ENCODE measurements at places on chromosomes 12 and 14.

- DNase-seq, result no peak
Measured at GRCh38 chr14:34930591-34931091, 52.2 kb upstream of the SRP54 start.

DNA sequence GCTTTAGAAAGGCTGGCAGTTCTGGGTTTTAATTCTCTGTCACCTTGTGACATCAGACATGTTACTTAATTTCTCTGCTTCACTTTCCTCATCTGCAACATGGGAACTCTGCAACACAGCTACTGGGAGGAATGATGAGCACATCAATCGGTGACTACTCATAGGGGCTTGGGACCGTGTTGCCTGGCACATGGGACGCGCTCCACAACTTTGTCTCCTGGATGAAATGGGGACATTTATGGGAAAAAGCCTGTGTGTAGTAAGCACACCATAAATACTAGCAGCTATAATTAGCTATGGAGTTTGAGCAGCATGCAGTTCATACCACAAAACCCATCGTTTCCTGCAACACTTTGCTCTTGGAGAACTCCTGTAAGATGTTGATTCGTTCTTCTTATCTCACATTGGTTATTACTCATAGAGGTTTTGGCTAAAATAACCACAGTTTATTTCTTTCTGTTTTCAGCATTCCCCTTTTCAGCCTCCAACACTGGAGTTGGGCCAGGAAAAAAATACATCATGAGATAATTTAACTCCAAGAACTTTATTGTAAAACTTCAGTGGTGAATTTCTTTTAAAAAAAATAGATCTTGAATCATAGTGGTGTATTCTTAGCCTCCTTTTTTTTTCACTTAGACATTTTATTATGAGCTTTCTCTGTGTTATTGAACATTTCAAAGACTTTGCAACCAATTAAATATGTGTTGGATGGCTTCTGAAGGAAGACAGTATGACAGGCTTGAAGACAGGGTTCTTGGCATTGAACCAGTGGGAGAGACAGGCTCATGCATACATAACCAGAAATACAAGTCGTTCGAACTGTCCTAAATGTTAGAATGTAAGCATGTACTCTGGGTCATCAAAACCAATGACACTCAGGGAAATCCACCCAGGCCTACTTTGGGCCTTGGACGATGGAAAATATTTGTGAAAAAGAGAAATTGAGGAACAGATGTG, 72.7 kb downstream of the RIN3 start:
- DNase-seq, result no peak

DNA sequence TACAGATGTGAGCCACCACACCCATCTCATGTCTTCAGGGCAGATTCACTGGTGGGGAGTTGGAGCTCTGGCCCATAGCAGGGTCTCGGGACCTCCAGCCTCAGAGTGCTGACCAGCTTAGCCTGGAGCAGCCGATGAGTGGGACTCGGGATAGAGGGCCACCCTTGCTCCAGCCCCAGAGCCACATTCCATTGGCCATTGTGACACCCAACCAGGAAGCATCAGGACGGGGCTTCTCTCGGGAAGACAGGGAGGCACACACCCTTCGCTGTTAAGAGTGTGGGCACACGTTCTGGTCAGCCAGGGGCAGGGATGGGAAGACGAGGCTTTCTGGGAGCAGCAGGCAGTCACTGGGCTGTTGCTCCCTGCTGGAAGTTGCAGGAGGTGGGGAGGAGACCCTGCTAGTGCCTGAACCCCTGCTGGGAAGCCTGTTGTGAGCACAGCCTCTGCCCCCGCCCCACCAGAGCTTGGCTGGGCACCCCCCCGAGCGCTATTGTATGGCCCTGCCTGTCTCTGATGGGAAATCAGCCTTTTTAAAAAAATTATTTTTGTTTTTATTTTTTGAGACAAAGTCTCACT, 1.6 kb downstream of the ADGRD1 start:
- DNase-seq, result no peak

DNA sequence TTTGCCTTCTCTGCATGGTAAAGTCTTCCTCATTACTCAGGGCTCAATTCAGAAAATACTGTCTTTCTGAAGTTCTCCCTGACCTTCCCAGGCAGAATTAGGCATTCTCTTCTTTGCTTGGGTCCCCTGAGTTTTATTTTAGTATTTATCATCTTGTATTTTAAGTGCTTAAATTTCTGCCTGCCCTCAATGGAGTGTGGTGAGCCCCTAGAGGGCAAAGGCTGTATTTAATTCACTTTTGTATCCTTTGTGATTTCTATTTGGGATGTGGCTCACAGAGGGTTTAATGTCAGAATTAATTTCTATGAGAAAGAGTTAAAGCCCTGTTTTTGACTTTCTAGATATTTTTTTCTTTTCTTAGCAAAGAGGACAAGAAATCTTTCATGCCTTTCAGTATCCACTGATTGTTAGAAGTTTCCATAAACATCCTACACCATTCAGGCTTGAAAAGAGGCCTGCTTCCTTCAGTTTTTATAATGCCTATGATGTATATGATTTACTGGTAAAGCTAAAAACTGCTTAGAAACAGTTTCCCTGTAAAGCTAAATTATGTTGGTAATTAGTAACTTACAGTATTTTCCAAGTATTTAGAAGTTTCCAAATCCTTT, 55.6 kb upstream of the PTPRB start:
- no peak for DNase-seq

DNA sequence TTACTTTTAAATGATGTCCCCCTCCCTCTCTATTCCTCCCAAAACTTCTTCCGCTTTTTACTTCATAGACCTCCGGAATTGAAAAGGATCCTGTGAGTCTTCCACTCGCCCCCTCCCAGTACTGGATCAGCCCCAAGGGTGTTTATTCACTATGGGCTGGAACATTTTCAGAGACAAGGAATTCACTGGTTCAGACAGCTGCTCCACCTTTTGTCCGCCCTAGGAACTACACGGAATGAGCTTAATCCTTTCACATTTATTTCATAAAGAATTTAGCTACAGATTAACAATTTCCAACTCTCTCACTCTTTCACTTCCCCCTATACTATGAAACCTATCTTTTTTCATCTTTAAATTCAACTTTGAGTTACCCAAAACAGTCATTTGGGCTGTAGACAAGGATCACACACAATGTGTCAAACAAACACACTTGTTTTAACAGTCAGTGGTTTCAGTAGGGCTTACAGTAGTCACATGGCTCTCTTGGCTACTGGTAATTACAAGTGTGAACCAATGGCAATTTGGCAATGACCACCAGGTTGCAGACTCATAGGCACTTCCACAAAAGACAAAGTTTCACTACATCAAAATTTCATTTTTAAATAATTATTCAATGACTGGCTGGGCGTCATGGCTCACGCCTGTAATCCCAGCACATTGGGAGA, 20.6 kb downstream of the CNIH1 start:
- no peak for DNase-seq

DNA sequence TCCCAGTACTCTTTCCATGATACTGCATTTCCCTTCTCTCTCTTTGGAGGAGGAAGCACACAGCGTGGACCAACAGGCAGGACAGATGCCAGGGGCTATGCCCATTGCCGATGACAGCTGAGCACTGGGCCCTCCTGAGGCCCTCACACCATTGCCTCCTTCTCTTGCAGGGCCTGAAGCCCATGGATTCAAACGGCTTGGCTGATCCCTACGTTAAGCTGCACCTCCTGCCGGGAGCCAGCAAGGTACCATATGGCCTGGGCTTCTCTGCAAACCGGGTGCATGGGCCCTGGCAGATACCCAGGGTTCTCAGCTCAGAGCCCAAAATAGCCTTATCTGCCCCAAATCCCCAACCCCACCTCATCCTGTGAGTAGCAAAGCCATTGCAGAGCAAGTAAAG, 25.2 kb upstream of the OAS1 start:
- no peak for DNase-seq

DNA sequence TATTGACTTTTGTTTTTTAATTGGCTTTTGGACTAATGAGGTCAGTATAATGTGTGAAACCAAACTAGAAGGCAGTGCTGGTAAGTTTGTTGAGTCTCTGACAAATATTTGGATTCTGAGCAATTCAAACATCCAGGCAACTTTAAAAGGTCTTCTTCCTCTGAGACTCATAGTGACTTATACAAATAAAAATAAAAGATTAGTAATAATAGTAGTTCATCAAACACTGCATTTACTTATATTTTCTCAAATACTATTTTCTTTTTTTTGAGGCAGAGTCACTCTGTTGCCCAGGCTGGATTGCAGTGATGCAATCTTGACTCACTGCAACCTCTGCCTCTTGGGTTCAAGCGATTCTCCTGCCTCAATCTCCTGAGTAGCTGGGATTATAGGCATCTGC, 337.9 kb downstream of the DAD1 start:
- no peak for DNase-seq

- DNase-seq, result no peak
Measured at GRCh38 chr14:31206536-31207286, 882 bp downstream of the HECTD1 start.

DNA sequence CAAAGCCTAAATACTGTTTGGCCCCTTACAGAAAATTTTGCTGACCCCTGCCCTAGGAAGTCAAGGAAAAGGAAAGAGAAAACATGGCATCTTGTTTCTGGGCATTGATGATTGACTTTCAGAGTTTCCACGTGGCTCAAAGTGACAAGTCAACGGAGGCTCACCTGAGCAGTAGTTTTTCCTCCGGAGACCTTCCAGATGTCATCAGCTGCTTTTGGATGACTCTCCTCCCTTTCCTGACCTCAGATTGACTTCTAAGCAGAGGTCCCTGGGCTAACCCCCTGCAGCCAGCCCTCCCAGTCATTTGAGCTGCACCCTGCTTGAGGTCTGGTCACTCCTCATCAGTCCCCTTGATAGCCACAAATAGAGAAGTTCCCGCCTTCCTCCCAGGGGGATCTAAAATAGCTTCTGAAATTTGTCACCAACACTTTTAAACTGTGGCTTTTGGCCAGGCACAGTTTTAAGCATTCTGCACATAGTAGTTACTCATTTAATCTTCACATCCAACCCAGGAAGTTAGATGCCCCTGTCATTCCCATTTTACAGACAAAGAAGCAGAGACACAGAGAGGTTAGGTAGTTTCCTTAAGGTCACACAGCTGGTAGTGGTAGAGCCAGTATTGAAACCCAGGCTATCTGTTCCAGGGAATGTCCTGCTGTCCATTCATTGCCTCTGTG, 143.4 kb downstream of the CHST11 start:
- no peak for DNase-seq

GRCh38 chr12:95548539-95549391, 2.5 kb downstream of the USP44 start:
- no peak for DNase-seq

DNA sequence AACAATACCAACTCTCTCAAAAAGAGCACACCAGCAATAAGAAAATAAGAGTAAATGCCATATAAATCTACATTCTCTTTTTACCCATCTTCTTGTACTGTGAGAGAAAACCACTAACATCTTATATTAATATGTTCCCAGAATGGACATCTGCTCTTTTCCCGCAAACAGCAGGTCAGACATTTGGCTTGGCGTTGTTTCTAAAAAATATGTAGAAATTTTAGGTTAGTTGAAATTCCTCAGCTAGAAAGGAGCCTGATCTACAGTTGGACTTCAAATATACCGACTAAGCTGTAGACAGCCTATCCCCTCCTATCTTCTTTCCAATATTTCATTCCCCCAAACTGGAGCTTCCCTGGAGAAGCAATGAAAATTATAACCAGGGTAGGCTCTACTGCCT, 88.7 kb downstream of the PPP2R5E start:
- DNase-seq, result no peak

GRCh38 chr12:27280412-27280811, 36.3 kb downstream of the STK38L start:
- DNase-seq, result no peak

DNA sequence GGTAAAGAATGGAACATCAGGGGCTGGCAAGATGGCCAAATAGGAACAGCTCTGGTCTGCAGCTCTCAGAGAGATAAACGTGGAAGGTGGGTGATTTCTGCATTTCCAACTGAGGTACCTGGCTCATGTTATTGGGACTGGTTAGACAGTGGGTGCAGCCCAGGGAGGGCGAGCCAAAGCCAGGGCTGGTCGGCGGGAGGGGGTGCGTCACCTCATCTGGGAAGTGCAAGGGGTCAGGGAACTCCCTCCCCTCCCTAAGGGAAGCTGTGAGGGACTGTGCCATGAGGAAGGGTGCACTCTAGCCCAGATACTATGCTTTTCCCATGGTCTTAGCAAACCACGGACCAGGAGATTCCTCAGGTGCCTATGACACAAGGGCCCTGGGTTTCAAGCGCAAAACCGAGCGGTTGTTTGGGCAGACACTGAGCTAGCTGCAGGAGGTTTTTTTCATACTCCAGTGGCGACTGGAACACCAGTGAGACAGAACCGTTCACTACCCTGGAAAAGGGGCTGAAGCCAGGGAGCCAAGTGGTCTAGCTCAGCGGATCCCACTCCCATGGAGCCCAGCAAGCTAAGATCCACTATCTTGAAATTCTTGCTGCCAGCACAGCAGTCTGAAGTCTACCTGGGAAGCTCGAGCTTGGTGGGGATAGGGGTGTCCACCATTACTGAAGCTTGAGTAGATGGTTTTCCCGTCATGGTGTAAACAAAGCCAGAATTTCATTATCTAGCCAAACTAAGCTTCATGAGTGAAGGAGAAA, 317.6 kb downstream of the NELL2 start:
- DNase-seq, result no peak

GRCh38 chr12:89195470-89195869, 156.8 kb downstream of the DUSP6 start:
- no peak for DNase-seq

Measured in iPS DF 19.7 (cell line).